ENCODE measurements at places on chromosomes 4 and X. TPM values are rescaled to one million over a fixed set of nuclear protein-coding genes. Genes with fewer than 3 reads are reported as not detected.

The DKC1 gene
- polyA plus RNA-seq: 43.6 TPM

The ANXA10 gene
- not detected for polyA plus RNA-seq

DNA sequence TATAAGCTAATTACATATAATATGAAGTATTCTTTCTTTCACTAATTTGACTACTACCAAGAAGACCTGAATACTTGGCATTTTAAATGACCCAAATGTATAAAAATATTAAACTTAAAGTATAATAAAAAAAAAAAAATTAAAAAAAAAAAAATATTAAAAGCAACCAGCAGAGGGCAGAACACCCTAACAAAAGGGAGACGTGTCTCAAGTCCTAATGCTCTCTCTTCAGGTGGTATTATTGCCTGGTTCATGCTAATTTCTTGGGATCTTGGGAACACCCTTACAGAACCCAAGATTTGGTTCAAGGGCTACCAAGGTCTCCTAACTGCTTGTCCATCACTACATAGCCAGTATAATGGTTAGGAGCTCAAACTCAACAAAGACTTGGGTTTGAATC, 754.8 kb downstream of the RAB28 start:
- DNase-seq: no peak

- no peak for DNase-seq
Observed at GRCh38 chrX:119121341-119121740, 6.3 kb downstream of the KIAA1210 start.

The FRG2 gene
- not detected for polyA plus RNA-seq

DNA sequence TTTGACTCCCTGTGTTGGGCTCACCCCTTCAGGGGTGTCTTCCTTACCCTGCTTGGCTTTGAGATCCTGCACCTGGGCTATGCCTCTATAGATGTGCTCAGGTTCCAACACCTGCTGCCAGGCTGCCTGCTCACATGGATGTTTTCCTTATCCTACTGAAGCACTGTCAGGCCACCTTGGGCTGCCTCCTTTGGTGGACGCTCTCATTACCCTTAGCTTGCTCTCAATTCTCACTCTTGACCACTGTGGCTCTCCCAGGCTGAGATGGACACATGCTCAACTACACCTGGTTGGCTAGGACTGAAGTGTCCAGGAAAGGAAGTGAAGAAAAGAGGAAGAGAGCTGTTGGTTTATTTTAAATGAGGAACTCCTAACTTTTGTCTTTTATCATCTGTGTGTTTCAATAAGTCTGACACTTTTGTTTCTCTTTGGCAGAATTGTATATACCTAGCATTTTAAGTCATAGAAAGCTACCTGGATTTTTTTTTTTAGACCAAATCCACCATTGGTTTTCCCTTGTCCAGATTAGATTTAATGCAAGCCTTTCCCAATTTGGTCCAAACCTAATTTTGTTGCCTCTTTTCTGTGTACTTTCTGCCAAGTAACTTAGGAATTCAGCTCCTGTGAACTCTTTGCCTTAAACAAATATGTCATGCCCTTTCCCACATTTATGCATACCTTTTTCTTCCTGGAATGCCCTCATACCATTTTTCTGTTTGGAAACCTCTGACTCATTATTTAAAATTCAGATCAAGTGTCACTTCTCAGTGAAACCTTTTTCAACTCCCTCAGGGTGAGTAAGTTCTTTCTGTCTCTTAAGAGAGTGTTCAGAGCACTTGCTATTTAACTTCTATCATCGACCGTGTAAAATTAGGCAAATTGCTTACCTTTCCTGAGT, 175.8 kb downstream of the GC start:
- DNase-seq: no peak
